ENCODE measurements at places on chromosomes 2 and 18.

DNA sequence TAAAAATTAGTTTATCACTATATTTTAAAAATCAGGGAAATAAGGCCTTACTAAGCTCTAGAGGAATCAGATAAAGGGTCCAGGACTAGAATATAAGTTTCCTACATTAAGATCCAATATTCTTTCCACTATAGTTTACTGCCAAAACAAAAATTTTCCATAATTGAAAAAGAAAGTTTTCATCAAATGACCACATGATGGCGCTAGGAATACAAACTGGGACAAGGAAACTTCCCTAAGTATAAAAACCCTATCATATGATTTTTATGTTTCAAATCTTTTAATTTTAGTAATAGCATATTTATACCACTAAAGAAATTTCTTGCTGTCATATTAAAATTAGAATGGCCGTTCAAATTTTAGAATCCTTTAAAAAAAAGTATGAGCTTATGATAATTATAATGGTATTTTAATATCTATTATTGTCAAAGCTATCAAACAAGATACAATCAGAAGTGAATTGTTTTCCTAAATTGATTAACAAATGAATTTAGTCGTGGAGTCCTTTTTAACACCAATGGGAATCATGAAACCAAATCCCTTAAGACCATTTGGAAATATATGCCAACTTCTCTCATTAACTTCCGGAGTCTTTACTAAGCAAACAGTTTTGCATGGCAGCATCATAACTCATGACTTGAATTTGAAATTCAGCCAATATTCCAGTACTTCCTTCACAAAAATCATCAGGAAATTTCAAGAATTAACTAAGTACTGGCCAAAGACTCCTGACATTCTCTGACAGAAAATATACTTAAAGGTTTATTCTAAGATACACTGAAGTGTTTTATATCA, 70.3 kb downstream of the SCN1A start:
- DNase-seq: no peak

- DNase-seq: no peak
Observed at GRCh38 chr2:99863903-99864270, 278.5 kb downstream of the AFF3 start.

GRCh38 chr18:43578706-43579105, 301.4 kb upstream of the SYT4 start:
- DNase-seq: no peak

GRCh38 chr2:239309398-239310245, 91.2 kb downstream of the HDAC4 start:
- DNase-seq: no peak

GRCh38 chr2:54471221-54471711, 15.1 kb downstream of the SPTBN1 start:
- DNase-seq: no peak

GRCh38 chr2:231866450-231866849, 59.7 kb downstream of the NPPC start:
- DNase-seq: no peak

GRCh38 chr2:21020031-21020667, 23.7 kb downstream of the APOB start:
- DNase-seq: no peak

- DNase-seq: no peak
Observed at GRCh38 chr2:128076461-128077106, 14.4 kb upstream of the UGGT1 start.

- DNase-seq: no peak
Observed at GRCh38 chr18:7676253-7676873, 109.2 kb downstream of the PTPRM start.

GRCh38 chr2:188788621-188789020, 185.6 kb upstream of the COL3A1 start:
- no peak for DNase-seq

- DNase-seq: no peak
Observed at GRCh38 chr2:90207454-90208058, 1516.1 kb downstream of the RPIA start.

DNA sequence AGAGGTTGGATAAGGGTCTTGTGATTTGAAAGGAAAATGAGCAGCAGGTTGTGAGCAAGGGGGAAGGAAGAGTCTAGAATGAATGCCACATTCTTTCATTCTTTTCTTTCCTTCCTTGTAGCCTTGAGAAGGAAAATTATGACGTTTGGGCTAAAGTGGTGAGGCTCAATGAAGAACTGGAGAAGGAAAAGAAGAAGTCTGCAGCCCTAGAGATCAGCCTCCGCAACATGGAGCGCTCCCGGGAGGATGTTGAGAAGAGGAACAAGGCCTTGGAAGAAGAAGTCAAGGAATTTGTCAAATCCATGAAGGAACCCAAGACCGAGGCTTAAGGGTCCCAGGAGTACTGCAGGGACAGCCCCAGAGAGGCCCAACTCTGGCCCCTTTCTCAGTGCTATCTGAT, 45.3 kb downstream of the BMP10 start:
- DNase-seq: no peak

GRCh38 chr2:37895140-37895539, 29.9 kb upstream of the RMDN2 start:
- no peak for DNase-seq

DNA sequence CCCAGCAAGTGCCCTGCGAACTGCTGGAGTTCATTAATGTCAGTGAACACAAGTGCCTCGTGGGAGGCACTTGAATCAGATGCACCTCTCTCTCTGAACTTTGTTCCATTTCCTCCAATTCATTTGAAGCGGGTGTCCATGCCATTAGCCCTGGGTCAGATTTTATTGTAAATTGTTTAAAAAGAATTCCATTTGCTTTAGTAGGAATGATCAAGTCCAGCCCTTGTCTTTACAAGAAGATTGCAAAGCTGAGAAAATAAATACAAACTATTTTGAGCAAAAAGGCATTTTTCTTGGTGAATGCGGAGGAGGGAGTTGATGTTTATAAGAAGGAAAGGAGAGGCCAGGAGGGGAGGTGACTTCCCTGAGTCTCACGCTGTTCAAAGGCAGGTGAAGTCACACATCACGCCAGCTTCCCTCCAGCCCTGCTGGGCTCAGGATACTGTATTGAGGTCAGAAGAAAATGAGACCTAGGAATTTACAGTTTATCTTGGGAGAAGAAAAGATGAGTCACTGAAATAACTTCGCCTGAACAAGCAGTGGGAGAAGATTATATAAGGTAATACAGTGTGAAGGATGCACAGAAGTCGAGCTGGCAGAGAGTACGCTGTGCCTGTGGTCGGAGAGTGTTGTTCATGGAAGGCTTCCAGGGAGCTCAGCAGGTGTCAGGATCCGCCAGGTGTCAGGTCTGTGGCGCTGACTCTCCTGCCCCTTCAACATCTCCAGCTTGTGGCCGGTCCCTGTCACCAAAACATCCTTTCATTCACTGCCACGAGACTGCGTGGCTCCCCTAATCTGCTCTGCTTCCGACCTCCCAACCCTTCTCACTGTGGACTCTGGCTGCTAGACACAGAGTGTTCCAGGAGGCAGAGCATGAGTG, 36.5 kb downstream of the EFR3B start:
- no peak for DNase-seq

DNA sequence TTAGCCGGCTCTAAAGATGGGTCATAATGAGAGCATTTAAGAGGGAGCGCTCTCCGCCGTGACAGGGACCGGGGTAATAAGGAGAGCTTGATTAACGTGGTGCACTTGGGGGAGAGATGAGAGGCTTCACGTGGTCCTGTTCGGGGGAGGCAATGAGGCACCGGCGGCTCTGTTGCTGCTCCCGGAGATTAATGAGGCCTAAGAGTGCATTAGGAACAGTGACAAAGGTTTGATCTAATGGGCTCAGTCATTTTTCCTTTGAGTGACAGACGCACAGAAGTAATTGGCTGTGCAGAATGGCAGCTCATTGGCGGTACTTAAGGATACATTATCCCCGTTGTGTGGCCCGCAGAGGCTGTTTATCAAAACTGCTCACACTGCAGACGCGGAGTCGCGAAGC, 250.7 kb downstream of the GBX2 start:
- no peak for DNase-seq

DNA sequence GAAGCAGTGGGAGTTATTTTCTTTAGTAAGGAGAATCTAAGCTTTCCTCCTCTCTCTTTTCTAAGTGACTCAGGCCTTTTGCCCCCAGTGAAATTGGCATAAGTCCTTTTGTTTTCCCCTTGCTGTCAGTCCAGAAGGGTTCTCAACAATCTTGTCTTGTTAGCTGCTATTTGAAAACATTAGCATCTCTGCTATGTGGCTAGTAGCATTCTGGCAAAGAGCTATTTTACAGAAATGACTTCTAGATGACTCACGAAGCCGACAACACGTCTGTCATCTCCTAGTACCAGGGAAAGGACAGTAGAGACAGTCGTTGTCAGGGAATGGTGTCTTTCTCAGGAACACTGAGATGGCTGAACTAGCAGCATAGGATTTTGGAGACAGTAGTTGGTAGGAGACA, 14.7 kb downstream of the SMARCAL1 start:
- no peak for DNase-seq

- DNase-seq: no peak
Observed at GRCh38 chr2:26243470-26244308, 743 bp downstream of the HADHA start.

- DNase-seq: no peak
Observed at GRCh38 chr2:23900541-23901322, 26.2 kb downstream of the ATAD2B start.

GRCh38 chr2:86052265-86052664, 53.4 kb downstream of the POLR1A start:
- DNase-seq: no peak

GRCh38 chr2:131048641-131049040, 44.6 kb downstream of the FAM168B start:
- DNase-seq: no peak

All from stimulated activated CD4-positive, alpha-beta T cell treated with anti-CD3 and anti-CD28 coated beads, TNF-alpha, amount 100 ng/mL, for 24 hours (primary cell).